ENCODE measurements at places on chromosomes 13 and 19.

DNA sequence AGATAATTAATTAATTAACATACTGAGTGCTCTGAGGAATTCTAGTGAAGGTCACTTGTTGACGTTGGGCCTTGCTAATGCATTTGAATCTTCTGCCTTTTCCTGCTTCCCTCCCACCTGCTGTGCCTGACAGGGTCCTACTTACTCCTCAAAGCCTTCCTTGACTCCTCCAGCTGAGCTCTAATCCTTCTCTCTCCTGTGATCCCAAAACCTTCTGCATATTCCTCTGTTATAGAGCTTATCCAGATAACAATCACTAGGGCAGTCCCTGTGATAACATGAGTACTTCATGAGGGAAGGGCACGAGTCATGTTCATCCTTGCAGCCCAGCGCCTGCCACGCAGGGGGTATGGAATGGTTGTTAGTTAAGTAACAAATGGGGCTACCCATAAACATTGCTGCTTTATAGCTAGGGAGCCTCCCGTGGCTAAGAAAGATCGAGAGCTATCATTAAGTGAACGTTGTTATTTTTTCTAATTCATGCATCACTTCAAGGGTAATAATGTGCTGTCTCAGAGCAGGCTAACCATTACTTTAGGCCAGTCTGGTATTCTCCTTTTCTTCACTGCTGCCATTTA lies 19.1 kb upstream of the SPATA13 start:
- no peak for DNase-seq

DNA sequence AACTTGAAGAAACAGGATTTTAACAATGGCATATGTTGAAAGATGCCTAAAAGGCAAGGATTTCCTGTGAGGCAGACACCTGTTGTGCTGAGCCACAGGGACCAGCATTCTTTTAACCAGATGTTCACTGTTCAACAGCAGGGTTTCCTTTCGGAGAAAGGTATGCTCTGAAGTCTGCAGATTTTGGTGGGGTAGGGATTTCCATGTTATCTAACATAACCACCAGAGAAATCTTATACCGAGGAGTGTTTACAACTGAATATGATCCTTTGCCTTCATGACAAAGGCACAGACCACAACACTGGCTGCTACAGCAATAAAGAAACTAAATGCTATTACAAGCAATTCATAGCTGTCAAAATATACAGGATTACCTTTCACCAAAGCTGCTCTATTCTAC lies 48.1 kb downstream of the MPHOSPH8 start:
- DNase-seq = no peak

DNA sequence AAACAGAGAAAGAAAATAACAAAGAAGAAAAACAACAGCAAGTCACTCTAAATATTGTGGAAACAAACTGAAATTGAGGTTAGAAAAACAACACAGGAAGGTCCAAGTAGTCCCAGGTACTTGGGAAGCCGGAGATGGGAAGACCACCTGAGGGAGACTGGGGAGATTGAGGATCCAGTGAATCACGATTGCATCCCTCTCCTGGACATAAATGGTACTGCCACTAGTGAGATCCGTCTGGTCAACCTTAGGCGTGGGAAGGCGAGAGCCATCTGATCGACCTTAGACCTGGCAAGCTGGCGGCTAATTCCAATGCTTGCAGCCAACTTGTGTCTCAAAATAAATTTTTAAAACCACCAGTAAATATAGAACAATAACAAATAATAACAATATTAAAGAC lies 81.9 kb downstream of the ZNF726 start:
- DNase-seq = no peak

- DNase-seq = no peak
These were observed 6.0 kb downstream of the AKT2 start for GRCh38 chr19:40279120-40279551.

DNA sequence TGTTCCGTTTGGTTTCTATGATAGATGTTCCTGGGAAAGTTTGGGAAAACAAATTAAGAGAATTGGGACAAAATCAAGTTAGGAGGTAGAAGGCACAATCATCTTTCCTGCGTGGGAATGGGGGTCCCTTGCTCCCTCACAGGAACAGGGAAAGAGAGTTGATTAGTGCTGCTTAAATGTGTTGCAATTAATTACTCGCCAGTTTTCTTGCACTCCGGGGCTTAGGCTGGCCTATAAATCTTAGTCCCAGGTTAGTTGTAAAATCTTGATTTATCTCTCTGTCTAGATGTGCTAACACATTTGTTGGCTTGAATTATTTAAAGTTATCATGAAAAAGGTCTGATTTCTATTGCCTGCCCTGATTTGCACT lies 10.1 kb downstream of the B3GLCT start:
- DNase-seq = no peak

DNA sequence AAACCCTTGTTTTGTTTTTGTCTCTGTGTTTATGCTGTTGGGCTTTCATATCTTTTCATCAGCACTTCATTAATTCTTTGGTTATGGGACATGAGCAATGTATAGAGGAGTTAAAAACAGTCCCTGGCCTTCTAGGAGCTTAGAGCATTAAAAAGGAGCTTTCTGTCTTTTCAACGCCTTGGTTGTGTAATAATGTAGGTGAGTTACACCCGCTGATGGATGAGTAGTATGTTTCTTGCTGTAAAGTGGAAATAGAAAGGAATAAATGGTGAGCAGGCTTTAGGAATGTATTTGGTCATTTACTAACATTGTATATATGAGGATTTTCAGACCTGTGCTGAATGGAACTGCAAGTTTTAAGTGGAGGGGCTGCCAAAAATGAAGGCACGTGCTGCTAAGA lies 121.5 kb upstream of the RNF113B start:
- DNase-seq = no peak

- no peak for DNase-seq
These were observed 287.0 kb downstream of the DCT start for GRCh38 chr13:94192431-94192975.

DNA sequence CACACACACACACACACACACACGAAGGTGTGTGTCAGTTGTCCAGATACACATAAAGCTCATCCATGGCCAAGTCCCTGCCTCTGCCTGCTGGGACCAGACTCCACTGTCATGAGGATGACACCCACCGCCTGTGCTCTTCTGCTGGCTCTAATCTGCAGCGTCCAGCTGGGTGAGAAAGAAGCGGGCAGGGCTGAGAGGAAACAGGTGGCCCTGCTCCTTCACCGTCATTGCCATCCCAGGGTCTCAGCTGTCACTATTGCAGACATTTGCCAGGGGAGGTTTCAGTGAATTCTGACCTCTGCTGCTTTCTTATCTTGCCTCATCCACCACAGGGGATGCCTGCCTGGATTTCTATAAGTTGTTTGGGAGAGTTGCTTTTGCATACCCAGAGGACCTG lies 31.4 kb downstream of the SCGB2B2 start:
- DNase-seq = no peak
